Gastroesophageal sphincter (tissue), 4 donors: ENCODE measurements at places on chromosomes 12 and 14.
A peak's percentile ranks its signal among the peaks of the same experiment; 100 is the strongest.

DNA sequence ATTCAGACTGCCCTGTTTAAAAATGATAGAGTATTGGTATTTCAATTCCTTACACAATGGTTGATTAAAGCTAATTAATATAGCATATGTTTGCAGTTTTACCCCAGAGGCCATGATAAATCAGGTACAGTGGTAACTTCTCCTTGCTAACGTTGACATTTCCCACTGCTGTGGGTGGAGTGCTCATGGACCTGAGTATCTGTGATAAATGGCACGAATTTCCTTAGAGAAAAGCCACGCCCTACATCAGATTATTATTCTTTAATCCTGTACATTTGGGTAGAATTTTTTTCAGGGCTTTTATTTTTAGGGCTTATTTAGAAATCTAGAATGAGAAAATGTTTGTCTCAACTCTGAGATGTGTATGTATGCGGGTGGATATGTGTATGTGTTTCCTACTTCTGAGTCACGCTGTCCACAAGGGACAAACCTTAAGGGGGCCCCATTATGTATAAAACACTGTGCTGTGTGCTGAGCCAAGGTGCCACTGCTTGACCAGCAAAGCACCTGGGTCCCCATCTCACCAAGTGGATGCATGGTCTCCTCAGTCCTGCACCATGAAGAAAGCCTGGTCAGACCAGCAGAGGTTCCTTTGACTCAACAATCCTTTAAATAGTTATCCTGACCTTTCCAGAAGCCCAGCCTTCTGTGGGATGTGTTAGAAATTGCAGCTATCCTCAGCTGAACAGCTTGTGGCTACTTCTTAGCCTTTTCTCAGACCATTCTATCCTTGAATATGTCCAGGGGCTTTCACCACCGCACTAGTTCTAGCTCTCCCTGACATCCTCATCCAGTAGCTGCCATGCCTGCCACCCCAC, 57.9 kb upstream of the STK38L start:
- no peak for ATAC-seq

DNA sequence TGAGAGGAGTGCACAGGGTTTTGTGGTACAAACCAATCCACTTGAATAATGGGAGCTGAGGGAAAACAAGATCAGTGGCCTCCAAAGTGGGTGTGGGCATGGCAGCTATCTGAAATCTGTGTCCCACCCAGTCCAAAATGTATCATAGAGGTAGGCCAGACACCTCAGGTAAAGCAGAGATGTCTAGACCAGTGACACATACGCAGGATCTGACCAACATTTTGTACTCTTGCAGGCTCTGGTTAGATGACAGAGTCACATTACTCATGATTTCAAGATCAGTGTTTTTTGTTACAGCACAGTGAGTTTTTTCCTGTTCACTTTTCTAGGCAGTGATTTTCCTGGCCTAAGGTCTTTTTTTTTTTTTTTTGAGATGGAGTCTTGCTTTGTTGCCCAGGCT, 211.8 kb downstream of the PCNX1 start:
- no peak for ATAC-seq

GRCh38 chr12:59147791-59148190, 227.5 kb upstream of the LRIG3 start:
- no peak for ATAC-seq

DNA sequence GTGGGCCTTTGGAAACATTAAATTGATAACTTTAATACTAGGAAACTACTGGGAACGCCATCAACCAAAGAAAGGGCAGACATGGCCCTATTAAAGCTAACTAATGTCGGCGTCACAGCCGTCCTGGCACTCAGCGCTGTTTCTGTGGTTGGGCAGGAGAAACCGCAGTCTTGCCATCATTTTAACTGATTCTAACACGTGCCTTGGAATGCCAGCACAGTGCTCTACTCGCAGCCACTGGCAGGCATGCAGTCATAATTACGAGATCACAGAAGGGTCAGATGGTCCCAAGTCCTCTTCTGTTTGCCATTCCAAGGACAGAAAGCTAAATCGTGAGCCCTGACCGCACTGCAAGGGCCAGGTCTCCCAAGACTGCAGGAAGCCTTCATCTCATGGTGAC, 75.2 kb downstream of the RIMBP2 start:
- ATAC-seq = no peak

DNA sequence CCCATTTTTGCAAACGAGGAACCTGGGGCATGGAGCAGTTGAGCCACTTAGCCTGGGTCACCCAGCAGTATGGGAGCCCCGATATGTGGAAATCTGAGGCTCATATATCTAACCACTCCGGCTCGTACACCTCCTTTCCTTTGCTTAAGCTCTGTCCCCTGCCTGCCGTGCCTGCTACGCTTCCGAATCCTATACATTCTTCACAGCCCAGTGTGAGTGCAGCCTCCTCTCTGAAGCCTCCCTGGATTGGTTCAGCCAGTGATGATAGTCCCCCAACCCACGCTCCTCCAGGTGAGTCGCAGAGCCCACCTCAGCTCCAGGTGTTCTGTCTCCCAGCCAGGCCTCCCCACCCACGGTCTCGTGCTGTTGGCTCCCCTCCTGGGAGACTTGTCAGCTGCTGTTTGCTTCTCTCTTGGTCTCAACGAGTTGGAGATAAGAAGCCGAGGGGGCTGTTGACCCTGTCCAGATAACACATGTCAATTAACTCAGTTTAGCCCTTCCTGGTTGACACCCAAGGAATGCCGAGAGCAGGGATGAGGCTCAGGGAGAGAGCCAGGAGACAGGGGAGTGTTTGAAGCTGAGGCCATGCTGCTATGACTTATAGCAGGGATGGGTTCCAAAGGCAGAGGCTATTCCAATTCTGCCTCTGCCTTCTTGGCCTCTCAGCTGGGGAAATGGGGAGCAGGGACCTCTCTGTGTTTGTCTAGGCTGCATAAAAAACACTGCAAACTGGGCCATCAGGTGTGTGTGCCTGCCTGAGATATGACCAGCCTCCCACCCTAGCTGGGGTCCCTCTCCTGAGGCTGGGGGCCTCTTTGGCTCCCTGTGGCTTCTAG, 19.0 kb downstream of the SDSL start:
- ATAC-seq = no peak

DNA sequence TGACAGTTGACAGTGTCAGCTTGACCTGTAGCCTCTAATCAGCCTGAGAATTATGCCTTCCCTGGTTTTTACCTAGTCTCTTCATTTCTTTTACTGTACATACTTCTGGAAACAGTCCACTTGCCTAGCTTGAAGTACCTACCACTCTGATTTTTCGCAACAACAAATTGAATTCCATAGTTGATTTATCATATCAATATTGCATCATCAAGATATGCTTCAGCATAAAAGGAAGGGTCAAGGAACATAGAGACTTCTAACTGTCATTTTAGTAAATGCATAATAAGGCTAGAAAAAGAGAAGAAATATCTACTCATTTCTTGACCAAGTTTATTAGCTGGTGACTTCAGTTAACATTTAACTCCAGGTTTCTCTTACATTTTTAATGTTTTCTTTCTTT, 174.2 kb upstream of the FAR2 start:
- ATAC-seq = no peak

DNA sequence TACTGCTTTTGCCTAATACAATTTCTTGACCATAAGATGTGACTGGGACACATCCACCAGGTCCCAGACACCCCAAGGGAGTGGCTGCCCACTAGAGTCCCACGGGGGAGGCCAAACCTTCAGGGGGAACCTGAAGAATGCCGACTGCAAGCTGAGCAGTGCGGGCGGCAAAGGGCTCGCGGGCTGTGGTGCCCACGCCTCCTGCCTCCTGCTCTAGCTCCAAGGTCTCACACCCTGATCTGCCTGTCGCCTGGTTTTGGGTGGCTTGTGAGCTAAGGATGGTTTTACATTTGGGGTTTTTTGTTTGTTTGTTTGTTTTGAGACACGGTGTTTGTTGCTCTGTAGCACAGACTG, 75.2 kb downstream of the MOK start:
- ATAC-seq = no peak

DNA sequence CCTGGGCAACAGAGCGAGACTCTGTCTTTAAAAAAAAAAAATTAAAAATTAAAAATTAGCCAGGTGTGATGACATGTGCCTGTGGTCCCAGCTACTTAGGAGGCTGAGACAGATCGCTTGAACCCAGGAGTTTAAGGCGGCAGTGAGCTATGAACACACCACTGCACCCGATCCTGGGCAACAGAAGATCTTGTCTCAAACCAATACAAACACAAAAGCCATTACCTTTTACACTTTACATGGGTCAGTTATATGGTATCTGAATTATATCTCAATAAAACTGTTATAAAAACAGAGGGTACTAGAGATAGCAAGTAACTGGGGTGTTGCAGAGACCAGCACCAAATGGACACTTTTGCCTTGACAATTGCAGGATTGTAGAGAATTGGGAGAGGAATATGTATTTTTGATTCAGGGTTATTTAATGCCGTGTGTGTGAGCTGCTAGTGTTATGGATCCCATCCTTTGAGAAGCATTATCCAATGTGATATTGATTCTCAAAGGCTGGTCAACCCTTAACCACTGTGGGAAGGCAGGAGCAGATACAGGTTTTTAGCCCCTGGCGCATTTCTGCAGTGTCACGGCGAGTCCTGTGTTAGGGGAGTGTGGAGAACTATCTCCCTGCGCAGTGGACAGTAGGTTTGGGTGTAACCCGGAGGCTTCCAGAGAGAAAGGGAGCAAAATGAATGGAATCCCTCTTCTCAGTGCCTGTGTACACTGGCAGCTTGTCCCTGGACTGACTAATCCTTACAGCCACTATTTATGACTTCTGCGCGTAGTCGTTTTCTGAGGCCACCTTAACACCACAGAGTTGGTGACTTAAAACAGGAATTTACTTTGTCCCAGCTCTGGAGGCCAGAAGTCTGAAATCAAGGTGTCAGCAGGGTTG, 4.3 kb downstream of the PSMD9 start:
- no peak for ATAC-seq

DNA sequence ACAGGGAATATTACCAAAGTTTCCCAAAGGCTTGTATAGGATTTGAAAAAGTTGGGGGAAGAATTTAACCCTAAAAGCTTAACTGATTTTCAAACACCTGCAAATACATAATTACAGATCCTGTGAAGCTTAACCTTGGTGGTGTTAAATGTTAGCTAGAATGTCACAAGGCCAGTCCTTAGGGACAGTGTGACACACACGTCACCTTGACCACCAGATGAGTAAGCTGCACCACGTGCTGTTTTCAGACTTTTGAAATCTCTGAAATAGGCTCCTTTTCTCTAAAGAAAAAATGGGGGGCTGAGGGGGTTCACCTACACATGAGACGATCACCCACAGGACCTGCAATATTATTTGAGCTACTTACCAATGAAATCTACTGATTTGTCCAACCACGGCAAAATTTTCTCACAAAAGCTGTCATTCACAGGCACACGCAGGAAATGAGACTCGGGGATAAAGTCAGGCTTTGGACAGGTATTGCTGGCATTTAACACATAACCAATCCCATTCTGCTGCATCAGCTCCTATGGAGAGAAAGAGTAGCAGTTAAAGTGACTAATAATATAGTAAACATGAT, 75.9 kb downstream of the DUSP16 start:
- ATAC-seq = no peak

- ATAC-seq = no peak
These were observed 46.3 kb upstream of the KICS2 start for GRCh38 chr12:64268409-64268808.

- no peak for ATAC-seq
These were observed 9.4 kb upstream of the MYL2 start for GRCh38 chr12:110929818-110930217.

DNA sequence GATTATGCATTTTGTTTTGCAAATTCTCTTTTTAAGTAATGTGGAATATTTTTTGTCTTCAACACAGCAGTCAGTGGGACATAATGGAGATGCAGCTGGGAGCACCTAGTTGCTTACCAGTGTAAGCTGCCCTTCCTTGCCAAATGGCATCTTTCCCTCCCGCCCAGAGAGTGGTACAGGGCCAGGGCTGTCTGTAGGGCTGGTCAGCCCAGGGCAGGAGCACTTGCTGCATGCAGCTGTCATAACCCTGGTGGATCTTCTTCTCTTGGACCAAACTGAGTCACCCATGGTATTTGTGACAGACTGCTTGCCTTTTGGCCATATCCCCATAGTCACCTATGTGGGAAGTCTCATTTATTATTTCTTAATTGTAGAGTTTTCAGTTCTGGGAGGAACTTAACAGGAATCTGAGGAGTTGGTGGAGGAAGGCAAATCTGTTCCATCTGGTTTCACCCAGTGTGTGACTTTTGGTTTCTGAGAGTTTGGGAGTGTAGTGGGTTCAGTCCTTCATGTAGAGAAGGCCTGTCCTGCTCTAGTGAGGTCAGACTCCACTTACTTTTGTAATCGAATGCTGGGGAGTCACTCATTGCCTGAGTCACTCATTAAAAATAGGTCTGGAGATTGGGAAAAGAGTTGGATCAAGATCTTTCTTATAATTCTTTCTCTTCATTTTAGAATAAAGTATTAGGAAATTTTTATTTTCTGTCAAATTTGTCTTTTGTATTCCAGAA, 62.0 kb upstream of the ASPG start:
- ATAC-seq = no peak

DNA sequence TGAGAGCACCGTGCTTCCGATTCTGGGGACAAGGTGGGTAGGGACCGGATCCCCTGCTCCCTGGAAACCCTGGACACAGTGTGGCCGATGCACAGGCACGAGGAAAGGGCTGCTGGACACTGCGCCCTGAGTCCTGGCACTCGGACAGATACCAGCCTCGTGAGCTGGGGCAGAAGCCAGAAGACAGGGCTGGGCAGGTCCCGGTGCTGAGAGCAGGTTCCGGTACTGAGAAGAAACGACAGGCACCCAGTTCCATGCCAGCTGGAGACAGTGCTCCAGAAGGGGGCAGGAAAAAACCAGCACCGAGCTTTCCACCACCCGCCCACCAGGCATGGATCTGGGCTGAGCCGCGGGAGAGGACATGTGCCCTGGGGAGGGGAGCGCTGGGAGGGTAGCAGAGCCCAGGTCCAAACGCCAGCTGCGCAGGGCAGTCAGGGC, 6.5 kb downstream of the XRCC3 start:
- peak; percentile 42 for ATAC-seq

DNA sequence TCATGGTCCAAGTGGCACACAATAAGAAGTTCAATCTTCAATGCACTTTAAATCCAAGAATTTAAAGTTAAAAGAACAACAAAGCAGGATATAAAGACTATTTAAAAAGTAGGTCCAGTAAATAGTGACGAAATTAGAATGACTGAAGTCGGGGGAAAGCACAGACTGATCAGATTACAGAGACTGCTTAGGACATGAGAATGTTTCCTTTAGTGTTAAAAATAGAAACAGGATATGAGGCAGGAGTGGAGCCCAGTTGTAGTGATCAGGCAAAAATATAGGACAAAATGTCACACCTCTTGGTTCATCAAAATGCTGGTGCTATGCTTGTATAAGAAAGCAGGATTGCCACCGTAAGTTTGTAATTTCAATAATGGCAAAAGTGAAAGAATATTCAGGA, 52.2 kb upstream of the CD163 start:
- peak; percentile 69 for ATAC-seq

- ATAC-seq = no peak
These were observed 501.6 kb downstream of the EGLN3 start for GRCh38 chr14:33449268-33449667.

- no peak for ATAC-seq
These were observed 59.1 kb downstream of the TBC1D30 start for GRCh38 chr12:64883264-64884163.
